A549 (cell line): ENCODE measurements at places on chromosomes 13 and 19. TPM values are rescaled to one million over a fixed set of nuclear protein-coding genes. Genes with fewer than 3 reads are reported as not detected.

DNA sequence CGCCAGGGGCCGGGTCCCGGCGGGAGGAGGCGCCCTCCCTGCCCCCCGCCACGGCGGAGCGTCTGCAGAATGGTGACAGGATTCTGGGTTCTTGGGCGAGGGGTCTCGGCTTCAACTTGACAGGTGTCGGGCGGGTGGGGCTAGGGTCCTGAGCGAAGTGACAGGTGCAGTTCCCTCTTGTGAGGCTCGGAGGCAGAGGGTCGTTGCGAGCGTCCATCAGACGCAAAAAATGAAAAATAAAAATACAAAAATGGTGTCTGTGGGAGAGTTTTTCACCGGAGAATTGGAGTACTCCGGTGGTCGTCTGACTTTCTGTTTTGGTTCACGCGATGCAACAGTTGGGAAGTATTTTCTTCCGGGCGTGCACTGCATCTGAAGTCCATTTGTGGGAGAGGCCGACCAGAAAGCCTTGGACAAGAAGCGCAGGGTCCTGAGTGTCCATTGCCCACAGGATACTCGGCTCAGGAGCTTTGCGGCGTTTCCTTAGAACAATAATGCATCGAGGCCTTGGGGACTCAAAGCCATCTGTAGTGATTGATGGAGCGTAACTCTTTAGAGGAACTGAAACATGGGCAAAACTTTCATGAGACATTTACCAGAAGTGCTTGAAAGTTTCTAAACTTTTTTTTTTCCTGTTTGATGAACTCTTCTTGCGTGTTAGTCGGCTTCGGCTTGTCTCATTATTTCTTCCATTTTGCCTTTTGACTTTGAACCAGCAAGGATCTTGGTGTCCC is 759 bp downstream of the RB1 start:
- DNase-seq, result peak; percentile 22

DNA sequence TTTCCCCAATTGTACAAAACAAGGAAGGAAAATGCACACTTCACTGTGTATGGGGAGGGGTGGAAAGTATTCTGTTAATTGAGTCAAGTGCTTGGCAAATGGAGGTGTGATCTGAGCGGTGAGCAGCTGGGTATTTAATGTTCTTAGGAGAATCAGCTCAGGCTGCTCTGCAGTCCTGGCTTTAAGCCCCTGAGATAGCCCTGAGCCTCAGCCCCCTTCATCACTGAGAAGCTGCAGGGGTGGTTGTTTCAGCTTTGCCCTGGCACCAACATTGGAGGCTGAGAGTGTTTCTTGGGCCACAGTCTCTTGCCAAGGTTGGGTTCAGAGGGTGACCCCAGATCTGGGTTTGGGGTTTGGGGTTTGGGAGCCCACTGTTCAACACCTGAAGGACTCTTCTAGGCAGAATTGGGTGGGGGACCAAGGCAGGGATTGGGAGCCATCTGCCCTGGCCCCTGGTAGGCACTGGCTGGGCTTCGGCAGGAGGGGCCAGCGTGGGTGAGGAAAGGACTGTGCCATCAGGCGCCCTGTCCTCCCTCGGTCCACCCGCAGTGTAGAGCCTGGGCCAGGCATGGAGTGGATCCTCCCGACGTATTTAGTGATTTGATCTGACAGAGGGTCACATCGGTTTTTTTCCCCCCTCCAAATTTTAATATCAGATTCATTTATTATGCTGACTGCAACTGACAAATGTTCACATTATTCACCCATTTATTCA is 66.7 kb upstream of the ZNF536 start:
- no peak for DNase-seq

GRCh38 chr19:45152504-45153338 is 8.1 kb downstream of the NKPD1 start:
- no peak for DNase-seq

DNA sequence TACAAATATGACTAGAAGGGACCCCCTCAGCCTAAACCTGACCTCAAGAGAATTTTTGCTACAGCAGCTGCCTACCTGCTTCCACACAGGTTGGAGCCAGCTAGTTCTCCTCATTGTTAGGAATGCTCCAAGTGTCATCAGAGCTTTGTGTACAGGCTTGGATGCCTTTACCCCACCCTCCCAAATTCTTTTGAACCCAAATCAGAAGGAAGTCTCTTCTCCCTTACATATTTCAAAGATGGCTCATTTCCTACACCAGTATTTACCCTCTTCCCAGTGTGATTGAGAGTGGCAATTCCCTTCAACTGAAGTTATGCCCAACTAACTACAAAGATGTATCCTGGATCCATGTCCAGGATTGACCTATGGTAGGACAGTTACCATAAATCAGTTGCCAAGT is 323.2 kb downstream of the OXGR1 start:
- no peak for DNase-seq

DNA sequence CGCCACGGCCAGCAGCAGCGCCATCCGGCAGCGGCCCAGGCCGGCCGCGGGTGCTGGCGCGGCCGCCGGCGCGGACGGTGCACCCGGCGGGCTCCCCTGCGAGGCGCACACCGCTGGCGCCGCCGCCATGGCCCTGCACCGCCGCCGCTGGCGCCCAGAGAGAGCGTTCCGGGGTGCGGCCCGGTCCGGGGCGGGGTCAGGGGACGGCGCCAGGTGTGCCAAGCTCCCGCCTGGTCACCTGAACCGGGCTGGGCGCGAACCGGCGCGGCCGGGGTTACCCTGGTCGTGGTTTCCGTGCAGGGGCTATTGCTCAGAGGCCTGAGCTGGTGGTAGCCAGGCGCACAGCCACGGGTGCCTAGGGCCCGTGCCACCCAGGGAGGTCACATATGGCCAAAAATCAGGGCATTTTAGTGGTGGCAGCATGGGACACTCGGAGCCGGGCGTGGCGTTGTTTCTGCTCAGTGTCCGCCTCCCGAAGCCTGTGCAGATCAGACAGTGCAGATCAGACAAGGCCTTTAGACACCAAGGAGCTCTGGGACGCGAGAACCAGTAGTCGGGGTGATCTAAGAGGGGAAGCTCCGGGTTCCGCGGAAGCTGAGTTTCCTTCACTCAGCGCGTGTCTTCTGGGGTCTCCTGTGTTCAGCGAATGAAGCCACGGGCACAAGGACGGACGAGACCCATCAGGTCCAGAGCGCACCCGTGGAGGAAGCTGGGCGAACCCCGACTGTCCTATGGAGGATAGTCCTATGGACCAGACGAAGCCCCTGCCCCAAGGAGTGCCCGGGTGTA is at the start of gene TMEM238:
TSS of gene TMEM238 (minus strand) at position 162 of the 789 bp plus-strand sequence. CDS start at position 129, 33 bp downstream.
- no peak for DNase-seq

DNA sequence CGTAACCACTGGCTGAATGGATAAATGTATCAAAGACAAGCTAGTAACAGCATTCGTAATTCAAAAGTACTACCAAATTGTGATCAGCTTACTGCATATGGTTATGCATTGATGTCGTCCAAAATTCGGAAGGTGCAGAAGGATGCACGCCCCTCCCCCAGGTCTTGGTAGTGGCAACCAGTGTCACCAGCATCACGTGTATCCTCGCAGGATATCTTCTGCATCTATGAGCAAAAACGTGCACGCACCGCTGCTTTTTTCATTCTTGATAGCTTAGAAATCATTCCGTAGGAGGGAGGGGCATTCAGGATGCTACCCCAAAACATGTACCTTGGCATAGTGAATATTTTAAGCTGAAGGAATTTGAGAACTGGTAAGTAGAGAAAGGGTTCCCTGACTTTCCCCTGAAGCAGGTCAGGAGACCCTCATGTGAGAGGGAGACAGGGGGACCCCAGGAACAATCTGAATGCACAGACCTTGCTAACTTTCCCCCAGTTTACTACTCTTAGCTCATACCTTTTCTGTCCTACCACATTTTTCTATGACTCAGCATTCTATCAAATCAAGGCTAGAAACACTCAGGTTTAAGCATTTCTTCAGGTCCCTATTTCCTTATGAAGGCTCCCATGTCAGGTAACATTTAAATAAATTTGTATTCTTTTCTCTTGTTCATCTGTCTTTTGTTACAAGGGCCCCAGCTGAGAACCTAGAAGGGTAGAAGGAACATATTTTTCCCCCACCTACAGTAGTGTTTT is 61.2 kb upstream of the TM9SF2 start:
- DNase-seq, result no peak

GRCh38 chr19:399370-399769 is 9.6 kb downstream of the C2CD4C start:
- DNase-seq, result no peak

- DNase-seq, result no peak
Observed at GRCh38 chr13:35190241-35190640, 248.2 kb downstream of the NBEA start.

DNA sequence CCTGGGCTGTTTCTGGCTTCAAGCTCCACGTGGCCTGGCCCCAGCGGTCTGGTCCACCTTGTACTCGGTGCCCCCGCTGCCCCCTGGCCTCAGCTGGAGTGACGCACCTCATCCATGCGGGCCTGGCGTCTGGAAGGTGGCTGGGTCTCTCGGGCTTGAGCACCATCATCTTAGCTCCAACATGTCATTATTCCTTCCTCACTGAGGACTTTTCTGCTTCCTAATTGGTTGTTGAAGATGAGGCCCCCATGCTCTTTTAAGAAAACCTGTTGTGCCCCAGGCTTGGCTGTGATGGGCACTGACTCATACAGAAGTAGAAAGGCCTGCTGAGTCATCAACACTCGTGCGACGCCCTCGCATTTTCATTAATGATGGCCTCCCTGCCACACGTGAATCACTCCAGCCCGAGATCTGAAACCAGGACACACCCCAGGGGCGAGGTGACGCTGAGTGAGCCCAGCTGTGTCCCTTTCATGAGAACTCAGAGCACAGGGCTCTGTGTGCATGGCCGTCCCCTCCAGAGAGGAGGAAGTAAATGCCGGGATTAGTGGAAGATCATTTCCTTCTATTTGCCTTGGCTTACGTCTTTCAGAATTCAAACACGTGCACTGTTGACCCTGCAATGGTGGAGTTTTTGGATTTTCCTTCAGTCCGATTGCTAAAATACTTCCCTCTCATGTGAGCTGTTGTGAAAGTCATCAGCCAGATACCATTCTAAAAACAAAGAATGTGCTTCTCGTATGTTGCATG is 14.0 kb upstream of the GJA3 start:
- peak; percentile 69 for DNase-seq

GRCh38 chr13:112962396-112962795 is 6.6 kb upstream of the MCF2L start:
- no peak for DNase-seq

DNA sequence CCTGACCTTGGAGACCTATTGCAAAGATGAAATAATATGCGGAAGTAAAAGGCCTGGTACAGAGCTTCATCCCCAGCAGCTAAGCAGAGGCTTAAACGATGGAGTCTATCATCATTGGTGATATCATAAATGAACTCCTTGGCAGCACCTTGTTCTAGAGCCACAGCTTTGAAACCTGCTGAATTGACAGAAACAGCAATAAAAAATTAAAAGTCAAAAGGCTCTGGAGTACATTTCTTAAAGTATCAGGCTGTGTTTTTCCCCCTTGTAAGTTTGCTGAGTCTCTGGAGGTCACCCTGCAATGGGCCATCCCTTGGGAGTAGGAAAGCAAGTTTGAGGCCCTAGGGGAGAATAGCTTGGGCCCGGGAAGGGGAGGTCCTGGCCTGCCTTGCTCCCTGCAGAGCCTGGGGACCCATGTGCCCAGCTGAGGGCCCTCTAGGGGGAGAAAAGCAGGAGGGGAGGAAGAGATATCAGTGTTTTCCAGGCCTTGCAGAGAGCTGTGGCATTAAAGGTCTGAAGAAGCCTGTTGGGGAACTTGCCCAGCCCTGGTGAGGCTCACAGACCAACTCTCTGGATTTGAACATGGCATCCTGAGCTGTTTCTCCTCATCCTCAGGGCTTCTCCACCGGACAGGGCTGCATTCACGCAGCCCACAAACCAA is 416.1 kb downstream of the ZNF536 start:
- no peak for DNase-seq

DNA sequence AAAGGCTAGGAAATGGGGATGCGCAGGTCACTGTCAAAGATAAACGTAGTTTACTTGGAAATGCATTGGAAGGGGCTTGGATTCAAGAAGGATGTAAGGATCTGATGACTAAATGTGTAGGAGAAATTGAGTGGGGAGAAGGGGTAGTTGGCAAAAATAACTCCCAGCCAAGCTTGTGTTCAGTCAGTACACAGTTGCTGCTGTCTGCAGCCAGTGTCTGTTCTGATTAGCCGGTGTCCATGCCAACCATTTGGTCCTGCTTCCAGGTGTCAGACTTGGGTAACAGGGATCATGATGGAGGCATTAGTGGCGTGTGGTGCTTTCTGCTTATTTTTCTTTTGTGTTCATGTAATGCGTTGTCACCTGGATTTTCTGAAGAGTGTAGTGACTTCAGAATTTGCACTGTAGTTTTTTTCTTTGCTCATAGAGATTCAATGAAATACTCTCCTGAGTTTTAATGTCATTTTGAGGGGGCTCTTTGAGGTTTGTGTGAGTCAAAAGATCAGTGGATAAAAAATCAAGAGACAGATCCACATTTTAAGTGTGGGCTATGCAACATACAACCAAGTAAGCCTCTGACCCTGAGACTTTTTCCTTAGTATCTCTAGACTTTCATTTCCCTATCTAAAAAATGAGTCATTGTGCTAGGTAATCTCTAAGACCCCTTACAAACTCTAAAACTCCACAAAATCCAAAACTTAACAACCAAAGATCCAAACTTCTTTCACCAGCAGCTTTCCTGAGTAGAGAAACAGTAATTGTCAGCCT is 103.9 kb downstream of the WDFY2 start:
- no peak for DNase-seq

DNA sequence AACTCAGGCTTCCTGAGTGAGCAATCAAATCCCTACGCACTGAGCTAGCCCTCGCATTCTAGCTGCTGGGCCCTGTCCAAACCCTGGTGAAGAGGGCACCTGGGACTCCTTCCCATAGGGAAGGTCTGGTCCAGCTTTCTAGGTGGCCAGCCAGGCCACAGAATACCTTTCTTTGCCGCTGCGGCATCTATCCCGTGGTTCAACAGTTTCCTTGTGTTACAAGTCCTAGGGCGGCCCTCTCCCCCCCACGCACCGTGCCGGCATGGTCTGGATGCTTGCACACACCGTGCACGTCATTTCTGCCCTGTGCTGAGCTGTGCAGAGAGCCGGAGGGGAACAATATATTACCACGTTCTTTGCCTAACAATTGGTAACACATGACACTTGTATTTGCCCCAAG is 164.6 kb upstream of the TSHZ3 start:
- no peak for DNase-seq

SIGLEC5 gene
- not detected in 3 replicates for polyA plus RNA-seq

C19orf44 gene
- polyA plus RNA-seq, result 2.7 to 3.4 TPM (median 3.0 TPM) in 3 replicates

FFAR1 gene
- polyA plus RNA-seq, result not detected in 3 replicates

SUCLA2 gene
- polyA plus RNA-seq, result 46.4 to 52.6 TPM (median 48.2 TPM) in 3 replicates
